Stimulated activated CD4-positive, alpha-beta T cell treated with anti-CD3 and anti-CD28 coated beads, Interleukin-2, amount 100 ng/mL, for 4 hours (primary cell): ENCODE measurements at places on chromosomes 2 and 18.

DNA sequence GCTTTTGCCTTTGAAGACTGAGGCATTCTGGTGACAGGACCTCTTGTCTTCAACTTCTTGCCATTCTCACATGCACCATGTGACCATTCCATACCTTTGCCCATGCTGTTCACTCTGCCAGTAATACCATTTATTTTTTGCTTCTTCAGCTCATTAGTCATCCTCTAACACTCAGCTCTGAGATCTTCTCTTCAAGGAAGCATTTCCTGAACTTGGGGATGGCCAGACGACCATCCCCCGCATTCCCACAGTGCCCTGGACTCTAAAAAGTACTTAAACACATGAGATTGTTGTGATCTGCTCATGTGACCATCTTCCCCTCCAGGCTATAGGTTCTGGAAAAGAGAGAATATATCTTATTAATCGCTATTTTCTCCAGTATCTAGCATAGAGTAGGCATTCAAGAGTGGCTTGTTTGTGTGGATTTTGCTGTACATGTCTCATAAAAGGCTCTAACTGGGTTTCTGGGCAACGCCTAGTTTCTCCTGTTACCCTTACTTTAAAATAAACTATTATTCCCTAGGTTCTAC, 33.9 kb downstream of the PAX3 start:
- DNase-seq, result no peak

DNA sequence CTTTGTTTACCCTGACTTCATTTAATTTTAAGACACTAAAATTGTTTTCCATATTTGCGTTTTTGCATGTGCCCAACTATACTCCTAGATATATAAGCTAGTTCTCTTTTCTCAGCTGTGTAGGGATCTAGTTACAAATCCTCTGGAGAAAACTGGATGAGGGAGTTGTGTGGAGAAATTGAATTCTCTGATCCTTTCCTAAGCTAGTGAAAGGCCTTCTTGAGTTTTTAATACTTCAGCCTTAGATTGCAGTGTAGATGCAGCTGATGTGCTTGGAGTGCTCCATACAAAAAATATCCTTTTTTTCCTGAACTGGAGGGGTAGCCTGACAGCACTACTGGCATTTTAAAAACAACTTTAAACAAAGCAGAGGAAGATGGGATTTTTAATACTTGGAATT, 8.6 kb upstream of the MTX2 start:
- no peak for DNase-seq

DNA sequence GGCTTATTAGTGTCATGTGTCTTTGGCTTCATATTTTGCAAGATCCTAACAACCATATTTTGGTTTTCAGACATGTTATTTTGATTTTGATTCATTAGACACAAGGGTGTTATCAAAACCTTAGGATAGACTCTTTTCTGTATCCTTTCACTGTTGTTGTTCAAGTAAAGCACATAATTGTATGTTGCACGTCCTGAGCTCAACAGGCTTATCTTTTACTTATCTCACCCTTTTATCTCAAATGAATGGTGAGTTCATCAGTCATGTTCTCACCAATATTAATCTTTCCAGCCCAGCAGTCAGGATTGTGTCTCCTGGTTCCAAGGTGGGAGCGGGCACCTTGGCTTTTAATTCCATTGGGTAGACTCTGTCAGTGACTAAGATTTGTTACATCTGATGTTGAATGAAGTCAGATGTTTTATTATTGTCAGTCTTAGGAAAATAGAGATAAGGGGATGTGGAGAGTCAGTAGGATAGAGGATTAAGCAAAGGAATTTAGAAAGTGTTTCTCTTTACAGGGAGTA, 11.9 kb downstream of the GPN1 start:
- no peak for DNase-seq

GRCh38 chr18:8298186-8298585, 311.1 kb upstream of the RAB12 start:
- DNase-seq, result no peak

DNA sequence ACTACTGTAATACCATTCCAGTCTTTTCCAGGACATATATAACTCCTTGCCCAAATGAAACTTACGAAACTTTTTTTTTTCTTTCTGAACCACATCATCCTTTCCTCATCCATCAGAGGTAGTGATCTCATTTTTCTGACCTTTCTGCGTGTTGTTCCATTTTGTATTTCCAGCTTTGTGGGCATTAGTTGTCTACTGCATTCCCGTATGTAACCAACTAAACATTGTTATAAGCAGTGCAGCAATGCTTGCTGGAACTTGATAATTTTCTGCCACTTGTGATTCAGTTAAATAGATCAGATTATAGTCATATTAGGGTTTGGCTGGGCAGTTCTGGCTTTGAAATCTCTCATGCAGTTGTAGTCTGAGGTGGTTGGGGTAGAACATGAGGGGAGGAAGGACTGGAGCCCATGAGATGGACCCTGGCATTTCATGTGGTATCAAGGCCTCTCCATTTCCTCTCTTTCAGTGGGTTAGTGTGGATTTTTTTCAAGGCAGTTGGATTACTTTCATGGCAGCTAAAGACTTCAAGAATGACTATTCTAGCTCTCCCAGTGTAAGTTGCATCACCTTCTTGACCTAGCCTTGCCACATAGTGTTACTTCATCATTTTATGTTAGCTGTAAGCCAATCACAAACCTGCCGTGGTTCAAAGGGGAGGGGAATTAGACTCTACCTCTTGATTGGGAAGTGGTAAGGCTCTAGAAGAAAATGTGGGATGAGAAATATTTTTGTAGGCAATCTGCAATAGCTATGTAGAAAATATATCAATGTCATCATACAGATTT, 80.5 kb downstream of the EHBP1 start:
- DNase-seq, result no peak

- no peak for DNase-seq
Observed at GRCh38 chr2:233830111-233830802, 24.1 kb downstream of the HJURP start.

- DNase-seq, result no peak
Observed at GRCh38 chr18:44701227-44701626, 20.5 kb downstream of the SETBP1 start.

DNA sequence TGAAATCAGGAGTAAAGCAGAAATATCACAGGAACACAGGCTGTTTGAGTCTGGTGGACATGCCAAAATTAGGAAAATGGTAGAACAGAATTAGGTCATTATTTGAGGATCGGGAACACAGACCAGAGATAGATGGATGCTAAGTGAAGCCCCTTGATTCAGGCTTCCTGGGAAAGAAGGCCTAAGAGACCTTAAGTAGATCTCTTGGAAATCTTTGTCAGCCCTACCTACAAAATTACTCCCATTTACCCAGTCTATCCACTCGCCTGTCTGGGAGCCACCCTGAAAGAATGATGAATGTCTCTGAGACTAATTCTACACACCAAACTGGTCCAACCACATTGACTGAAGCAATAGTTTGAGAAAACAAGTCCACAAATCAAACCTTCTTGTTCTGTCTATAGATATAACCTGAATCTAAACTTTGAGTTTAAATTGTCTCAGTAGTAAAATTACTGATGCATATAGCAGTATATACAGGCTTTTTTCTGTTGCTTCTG, 36.6 kb upstream of the TANK start:
- no peak for DNase-seq

GRCh38 chr18:57185434-57185833, 38.5 kb downstream of the BOD1L2 start:
- no peak for DNase-seq

DNA sequence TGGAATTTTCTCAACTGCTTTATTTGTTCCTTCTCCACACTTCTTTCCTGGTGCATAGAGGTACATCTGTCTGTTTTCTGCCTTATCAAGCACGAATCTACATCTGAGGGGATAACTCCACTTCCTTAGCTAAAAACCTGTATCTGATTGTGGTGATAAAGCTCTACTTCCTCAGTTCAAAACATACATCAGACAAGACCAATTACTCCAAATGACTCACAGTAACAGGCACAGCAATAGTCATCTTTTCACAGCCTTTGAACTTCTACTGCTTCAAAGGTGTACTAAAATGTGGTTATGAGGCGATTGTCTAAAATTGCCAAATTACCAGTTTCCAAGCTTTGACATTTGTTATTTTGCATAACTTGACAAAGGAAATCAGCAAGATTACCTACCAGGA, 803.6 kb upstream of the ZEB2 start:
- DNase-seq, result no peak

GRCh38 chr2:42864641-42865280, 72.4 kb upstream of the HAAO start:
- DNase-seq, result no peak

GRCh38 chr2:227415538-227416424, 28.0 kb upstream of the SCYGR1 start:
- DNase-seq, result peak; percentile 24

GRCh38 chr18:75201282-75202270, 7.4 kb downstream of the PTGR3 start:
- no peak for DNase-seq

GRCh38 chr2:15456352-15456751, 104.8 kb downstream of the NBAS start:
- DNase-seq, result no peak

DNA sequence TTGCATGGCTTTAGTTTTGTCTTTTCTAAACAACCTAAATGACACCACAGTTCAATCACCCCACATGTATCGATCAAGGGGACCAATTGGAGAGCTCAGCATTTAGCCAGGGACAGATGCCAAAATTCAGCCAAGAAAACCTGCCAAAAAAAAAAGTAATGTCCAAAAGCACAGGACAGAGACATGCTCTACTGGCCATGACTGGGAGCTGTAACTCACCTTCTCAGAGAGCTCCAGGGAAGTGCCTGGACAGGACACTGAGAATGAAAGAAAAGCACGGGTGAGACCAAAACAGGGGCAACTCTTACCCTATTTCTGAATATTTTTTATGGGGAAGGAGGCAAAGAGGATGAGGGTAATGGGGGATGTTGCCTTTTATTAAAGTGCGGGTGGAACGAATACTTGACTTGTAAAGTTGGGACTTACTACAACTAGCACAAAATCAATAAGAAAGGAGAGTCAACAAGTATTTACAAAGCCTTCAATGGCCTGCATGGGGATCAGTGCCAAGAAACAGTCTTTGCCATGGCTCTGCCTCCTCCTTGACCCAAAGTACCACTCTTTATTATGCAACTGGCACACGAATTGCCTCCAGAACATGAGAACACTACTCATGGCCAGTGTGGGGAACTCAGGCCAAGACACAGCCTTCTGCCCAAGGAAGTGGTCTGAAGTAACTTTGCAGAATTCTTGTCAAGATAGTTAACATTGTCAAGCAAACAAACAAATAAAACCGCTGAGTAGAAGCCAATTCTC, 72.9 kb upstream of the HK2 start:
- no peak for DNase-seq

- no peak for DNase-seq
Observed at GRCh38 chr2:95057535-95058370, 32.2 kb downstream of the MAL start.

GRCh38 chr18:8826971-8827370, 121.6 kb downstream of the MTCL1 start:
- no peak for DNase-seq

DNA sequence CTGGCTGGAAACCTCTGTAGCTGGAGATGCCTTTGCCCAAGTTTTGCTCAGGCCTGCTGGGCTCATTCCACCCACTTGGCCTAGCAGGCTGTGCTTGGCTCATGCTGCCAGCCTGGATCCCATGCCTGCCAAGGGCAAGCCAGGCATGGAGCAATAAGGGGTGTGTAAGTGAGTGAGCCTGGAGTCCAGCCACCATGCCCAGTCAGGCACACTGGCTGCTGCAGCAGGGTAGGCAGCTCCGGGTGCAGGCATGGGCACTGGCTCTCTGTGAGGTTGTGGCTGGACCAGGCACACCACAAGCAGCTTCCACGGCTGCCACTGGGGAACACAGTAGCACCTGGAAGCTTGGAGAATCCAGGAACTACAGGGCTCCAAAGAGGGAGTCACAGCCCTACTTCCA, 147.7 kb upstream of the HS6ST1 start:
- no peak for DNase-seq

GRCh38 chr2:60391649-60392375, 161.6 kb downstream of the BCL11A start:
- DNase-seq, result no peak

GRCh38 chr2:2590141-2590540, 259.1 kb upstream of the MYT1L start:
- no peak for DNase-seq

DNA sequence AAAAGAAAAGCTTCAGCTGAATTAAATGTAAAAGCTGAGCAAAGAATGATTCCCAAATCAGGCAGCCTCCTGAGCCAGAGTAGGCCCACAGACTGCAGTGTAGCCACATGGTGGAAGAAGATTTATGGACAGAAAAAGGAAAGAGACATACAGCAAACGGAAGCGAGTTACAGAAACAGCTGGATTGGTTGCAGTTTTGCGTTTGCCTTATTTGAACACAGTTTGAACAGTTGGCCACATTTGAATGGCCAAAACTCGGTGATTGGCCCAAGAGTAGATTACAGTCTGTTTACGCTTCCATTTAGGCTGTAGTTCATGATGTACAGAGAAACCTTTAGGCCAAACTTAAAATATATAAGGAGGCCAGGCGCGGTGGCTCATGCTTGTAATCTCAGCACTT, 35.1 kb downstream of the SH2D6 start:
- DNase-seq, result no peak

DNA sequence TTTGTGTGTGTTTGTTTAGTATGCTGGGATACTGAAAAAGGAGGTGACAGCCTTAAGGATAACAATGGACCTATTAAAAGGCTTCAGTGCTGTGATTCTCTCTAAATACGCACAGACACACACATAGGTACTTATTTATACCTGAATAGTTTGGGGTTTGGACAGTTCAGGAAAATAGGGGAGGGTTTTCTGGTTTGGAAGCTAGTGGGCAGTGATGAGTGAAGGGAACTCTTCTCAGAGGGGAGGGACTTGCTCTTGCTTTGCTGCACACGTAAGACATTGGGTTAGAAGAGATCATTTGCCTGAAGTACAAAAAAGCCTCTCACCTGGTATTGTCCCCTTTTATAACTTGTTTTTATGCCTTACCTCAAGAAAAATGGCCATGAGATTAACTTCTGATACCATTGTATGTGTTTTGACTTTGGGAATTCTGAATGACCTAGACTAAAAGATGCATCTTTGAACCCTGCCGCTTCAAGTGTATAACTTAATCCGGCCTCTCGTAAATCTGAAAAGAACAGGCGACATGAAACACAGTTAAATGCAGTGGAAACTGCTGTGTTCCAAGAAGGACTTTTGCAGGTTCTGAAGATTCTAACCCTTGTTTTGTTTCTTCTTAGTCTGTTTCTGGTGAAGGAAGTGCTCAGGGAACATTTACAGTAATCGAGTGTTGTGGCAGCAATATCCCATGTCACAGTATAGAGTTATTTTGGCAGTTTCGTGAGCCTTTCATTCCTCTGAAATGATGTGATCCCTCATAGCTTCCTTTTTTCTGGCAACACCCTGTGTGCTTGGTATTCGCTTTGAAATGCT, 2.5 kb downstream of the CRIM1 start:
- DNase-seq, result no peak

DNA sequence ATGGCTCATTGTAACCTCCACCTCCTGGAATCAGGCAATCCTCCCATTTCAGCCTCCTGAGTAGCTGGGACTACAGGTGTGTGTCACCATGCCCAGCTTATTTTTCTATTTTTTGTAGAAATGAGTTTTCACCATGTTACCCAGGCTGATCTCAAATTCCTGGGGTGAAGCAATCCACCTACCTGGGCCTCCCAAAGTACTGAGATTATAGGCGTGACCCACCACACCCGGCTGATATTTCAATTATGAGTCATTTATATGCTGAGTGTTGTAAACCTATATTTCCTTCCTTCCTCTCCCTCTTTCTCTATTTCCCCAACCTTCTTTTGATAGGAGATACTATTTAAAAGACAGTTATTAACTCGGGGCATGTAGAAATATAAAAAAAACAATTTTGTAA, 469.6 kb upstream of the ID2 start:
- no peak for DNase-seq
